ENCODE measurements at places on chromosomes 7 and 10. TPM values are rescaled to one million over a fixed set of nuclear protein-coding genes. Genes with fewer than 3 reads are reported as not detected.

Gene INA
- 0.27 TPM for polyA plus RNA-seq

Gene CFAP46
- 0.43 TPM for polyA plus RNA-seq

Gene GIMAP2
- 7.0 TPM for polyA plus RNA-seq

Gene ABCB1
- 0.42 TPM for polyA plus RNA-seq

Gene COL28A1
- polyA plus RNA-seq = 1.8 TPM

DNA sequence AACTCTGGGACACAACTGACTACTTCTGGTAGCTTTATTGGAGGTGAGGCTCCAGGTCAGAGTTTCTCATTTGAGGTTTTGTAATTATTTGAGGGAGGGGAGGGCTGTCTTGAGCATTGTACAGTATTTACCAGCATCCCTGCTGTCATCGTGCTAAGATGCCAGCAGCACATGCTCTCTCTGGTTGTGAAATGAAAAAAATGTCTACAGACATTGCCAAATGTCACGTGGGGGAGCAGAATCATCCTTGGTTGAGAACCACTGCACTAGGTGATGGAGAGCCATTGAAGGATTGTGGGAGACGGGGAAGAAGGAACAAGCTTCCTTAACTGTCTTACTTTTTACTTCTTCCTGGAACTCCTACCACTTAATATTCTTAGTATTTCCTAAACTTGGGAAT is 5.0 kb downstream of the SEPTIN7 start:
- DNase-seq = no peak

- DNase-seq = peak; percentile 61
Observed at GRCh38 chr7:44145969-44146911, 5.1 kb upstream of the MYL7 start.

GRCh38 chr7:148708026-148708885 is 9.6 kb downstream of the CUL1 start:
- DNase-seq = no peak

DNA sequence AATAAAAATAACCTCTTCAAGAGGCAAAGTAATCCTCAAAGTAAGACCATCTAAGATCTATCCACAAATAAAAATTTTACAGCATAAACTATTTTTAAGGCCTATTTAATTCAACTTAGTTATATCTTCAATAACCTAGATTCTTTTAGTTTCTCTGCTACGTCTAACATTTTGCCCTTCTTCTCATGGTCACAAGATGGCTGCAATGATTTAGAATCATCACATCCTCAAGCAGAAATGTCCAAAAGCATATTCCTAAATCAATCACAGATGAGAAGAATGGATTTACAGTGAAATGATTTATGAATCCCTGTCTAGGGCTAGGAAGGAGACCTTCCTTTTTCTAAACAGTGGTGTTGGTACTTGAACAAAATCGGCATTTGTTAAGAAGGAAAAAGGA is 304.7 kb downstream of the ARHGAP12 start:
- no peak for DNase-seq

- no peak for DNase-seq
Observed at GRCh38 chr7:94848531-94848930, 58.9 kb upstream of the PPP1R9A start.

DNA sequence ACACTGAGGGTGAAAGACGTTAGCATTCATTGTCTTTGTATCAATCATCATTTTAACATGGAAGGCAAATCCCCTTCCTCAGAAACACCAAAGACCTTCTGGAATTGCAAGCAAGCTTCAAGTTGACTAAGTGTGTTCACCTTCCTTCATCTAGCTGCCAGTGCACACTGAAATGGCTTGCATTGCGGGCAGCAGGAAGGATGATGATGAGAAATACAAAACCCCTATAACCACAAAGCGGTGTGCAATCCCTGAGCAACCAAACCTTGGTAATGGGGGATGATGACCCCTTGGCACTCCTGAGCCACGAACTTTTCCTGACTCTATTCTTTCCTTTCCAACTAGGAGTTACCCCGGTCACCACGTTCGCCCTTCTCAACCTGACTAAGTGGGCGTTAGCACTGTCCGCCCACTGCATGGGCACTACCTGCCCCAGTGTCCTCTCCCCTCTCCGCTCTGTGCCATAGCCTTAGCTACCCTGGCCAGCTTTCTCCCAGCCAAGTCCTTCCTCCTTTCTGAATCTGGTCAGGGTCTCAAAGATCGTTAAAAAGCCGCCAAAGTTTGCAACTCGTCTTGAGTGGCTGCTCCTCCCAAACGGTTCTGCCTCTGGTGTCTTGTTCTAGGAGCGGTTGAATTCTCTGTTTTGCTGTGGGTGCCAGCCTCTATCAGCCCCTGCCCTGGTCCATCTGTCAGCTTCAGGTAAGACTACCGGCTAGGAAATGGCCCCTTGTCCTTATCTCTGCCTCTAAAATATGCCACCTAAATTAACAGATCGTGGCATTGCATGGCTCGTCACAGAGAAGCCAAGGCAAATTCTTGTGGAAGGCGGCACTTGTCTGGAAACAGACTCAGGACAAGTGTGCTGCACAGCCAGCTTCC is 586 bp upstream of the AOC1 start:
- DNase-seq = no peak

DNA sequence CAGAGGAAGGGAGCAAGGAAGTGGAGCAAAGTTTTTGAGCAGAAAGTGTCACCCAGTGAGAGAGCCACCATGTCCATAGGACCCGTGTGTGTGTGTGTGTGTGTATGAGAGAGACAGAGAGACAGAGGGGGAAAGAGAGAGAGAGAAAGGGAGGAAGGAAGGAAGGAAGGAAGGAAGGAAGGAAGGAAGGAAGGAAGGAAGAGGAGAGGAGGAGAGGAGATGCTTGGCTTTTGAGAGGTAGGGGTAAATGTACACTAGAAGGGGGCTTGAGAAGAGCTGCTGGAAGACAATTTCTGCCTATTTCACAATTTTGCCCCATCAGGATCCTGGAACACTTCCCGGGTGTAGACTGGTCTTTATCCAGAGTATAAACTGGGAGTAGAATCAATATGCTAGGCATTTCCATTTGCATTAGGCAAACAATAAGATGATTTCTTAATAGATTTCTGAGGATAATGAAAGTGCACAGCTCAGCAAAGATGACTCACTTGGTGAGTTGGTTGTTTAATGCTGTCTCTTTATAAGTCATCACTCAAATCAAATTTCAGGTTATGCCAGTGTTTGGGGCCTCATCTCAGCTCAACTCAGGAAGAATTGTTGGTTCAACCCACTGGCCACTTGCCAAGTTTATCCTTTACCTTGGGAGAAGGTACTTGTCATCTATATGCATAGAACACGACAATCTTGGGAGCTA is 70.0 kb upstream of the FAM13C start:
- peak; percentile 8 for DNase-seq

- peak; percentile 49 for DNase-seq
Observed at GRCh38 chr7:18086165-18087025, 58.7 kb upstream of the PRPS1L1 start.

GRCh38 chr7:46133751-46134150 is 212.7 kb upstream of the IGFBP3 start:
- peak; percentile 29 for DNase-seq

- DNase-seq = no peak
Observed at GRCh38 chr10:30709229-30709628, 79.7 kb upstream of the LYZL2 start.

GRCh38 chr7:116940689-116941370 is 12.5 kb upstream of the ST7 start:
- DNase-seq = no peak

DNA sequence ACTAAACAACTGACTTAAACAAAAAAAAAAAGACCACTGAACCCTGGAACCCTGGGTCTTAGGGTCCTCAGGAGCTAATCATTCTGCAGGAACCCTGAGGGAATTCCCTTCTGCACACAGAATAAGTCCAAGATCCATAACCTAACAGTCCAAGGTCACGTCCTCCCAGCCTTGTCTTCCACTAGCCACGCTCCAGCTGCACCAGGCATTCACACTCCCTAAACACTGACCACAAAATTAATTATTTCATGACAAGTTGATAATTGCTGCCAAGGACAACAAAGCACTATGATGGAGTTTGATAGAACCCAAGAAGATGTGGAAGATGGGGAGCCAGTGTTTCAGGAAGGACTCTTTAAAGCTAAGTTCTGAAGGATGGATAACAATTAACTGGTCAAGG is 130.6 kb downstream of the SH3PXD2A start:
- no peak for DNase-seq

GRCh38 chr10:22344781-22345300 is 455 bp upstream of the SPAG6 start:
- DNase-seq = peak; percentile 64

GRCh38 chr7:98788966-98789365 is 80.8 kb downstream of the TMEM130 start:
- DNase-seq = no peak

DNA sequence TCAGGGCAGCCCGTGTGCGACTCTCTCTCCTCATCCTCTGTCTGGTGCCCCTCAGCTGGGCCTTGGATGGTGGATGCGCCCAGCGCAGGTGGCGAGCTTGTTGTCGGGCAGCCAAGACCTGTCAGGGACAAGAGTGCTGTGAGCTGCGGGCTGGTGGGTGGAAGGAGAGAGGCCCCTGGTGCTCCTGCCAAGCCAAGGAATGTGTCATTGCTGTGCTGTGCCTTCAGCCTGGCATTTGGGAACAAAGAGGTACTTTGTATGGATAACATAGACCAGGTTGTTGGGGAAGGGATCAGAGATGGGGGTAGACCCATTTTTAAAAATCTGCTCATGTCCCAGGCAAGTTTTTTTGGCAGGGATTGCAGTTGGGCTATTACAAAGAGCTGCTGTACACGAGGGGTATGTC is 120.9 kb downstream of the PKD1L1 start:
- no peak for DNase-seq

DNA sequence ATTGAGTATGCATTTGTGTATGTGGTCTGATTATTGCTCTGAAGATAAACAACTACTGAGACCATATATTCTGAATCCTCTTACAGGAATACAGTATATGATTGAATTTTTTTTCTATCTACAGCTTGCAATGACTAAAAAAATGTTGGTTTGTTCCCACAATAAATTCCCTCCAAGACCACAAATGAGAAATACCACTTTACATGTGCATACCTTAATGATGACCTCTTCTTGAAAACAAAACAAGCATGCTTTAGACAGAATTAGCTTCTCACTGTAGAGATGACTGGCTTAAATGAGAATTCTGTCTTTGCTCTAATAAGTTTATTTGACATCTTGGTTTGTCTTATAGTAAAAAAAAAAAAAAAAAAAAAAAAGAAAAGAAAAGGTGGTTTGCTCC is 241.5 kb downstream of the PCDH15 start:
- no peak for DNase-seq

DNA sequence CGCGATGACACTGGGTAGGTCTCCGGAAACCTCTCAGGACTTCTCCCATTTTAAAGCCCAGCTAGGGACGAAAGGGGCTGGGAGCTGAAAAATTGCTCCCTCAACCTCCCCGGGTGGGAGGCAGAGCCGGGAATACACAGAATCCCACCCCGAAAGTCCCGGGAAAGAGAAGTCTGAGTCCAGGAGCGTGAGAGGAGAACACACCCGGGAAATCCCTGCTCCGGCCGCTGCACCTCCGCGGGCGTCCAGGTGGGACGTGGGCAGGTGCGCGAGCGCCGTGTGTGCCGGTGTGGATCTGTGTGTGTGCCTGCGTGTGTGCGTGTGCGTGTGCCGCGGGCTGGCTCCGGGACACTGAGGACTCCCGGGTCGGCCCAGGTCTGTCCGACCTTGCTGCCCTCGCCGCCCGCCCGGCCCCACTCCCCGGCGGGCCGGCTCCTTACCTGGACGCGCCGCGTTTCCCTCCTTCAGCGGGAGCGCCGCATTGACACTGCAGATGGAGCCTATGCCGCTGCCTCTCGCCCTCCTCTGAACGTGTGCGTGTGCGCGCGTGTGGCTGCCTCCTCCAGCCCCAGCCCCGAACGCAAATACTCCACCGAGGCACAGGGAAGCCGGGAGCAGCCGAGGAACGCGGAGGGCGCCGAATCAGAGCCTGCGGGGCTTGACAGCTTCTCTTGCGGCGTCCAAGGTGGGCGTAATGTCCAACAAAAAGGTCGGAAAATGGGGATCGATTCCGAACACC is at the start of gene PLXNA4:
Gene PLXNA4 (minus strand): TSS at position 489 of the 739 bp plus-strand sequence. CDS start 67,777 bp downstream, outside the sequence.
- DNase-seq = peak; percentile 44

DNA sequence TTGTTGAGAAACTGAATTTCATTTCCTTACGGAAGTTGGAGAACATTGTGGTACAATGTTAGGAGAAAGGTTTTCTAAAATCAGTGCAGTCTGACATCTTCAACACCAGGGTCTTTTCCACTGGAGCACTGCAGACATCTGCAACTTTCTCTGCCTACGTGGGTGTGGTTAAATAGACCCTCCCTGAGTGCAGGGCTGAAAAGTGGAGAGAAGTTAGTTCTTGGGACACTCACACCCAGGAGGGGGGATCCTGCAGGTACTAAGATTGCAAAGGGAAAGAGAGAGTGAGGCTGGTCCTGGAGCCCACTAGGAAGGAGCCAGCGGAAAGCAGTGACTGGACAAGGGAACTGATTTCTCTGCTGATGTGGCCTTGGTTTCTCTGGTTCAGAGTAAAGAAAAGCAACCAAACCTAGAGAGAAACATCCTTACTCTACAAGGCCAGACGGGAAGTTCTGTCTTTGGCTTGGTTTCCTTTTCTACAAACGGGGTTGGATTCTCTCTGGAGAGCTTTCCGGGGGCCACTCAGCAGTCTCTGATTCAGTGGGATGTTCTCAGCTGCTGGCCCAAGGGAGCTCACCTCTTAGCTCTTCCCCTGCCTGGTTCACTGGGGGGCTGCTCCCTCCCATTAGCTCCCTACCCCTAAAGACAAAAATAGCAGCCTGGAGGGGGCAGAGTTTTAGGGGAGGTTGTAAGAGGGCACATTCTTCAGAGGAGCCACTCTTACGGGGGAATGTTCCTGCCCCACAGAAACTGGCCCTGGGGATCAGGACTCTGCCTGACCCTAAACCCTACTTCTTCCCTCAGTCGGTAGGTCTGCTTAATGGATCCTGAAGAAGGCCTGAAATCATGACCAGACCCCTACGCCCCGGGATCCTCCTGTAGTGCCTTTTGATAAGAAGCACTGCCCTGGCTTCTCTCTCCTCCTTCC is 2.7 kb downstream of the UPP1 start:
- DNase-seq = no peak

GRCh38 chr7:17991866-17992648 is 35.6 kb downstream of the PRPS1L1 start:
- DNase-seq = no peak

- DNase-seq = no peak
Observed at GRCh38 chr10:22329150-22329549, 8.3 kb downstream of the BMI1 start.

DNA sequence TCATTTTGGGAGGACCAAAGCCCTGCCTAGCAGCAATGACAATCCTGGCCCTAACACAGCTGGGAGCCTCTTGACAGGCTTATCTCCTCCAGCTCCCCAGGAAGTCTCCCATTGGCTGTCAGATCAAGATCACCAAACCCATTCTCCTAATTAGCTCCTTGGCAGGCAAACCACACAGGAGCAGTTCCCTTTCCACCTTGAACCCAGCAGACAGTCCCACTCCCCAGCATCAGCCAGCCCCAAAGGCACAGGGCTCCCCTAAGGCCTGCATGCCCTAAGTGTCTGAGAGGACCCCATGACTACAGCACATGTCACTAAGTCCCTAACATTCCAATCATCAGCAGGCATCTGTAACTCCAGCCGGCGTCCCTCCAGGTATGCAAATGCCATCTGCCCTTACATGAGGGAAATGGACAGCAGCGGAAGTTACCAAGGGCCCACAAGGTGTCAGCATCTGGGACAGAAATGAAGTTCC is 348.5 kb downstream of the KCNMA1 start:
- no peak for DNase-seq

All from muscle of back (tissue), 13 donors.